Choroid plexus epithelial cell (primary cell): ENCODE measurements at places on chromosomes 3 and 15.

GRCh38 chr3:14256561-14257342, 78.1 kb downstream of the LSM3 start:
- no peak for DNase-seq

DNA sequence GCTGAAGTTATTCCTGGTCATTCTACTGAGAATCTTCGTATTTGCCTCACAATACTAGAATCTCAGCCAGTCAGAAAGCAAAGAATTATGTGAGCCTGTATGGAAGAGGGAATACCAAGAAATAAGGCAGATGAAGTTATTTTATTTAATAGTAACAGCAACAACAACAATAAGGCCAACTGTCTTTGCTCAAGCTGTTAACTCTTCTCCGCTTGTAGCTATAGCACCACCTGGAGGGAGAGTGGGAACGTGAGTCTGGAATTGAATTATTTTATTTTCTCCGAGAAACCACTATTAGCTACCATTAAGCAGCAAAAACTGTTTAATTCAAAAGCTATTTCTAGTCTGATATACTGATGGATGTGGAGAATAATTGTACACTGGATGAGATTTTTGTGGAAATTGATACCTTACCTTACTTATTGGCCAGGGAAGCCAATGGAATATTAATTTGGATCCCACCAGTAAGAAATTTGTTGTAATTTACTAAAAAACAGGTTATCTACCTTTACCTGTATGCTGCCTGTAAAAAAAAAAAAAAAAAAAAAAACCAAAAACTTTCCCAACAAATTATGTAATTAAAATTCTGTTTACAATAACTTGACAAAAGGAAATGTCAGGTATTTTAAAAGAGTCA, 50.1 kb downstream of the CALML4 start:
- peak; percentile 86 for DNase-seq

GRCh38 chr3:30699927-30700326, 93.5 kb downstream of the TGFBR2 start:
- no peak for DNase-seq

- no peak for DNase-seq
Observed at GRCh38 chr15:45481135-45481534, 41.4 kb downstream of the SLC30A4 start.

DNA sequence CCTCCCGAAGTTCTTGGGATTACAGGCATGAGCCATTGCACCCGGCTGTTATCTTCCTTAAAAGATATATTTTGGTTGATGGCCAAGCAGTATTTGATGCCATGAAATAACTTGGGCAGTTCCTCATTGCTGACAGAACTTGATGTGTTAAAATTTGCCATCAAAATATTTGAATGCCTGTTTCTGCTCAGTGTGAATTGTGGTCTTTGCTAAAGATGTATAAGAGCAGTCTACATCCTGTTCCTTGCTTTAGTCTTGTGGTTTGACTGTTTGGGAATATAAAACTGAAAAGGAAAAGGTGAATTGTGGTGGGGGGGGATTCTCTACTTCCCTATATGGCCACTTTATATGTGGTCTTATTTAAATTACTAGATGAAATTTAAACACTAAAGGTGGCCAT, 14.0 kb downstream of the TRIM71 start:
- no peak for DNase-seq

DNA sequence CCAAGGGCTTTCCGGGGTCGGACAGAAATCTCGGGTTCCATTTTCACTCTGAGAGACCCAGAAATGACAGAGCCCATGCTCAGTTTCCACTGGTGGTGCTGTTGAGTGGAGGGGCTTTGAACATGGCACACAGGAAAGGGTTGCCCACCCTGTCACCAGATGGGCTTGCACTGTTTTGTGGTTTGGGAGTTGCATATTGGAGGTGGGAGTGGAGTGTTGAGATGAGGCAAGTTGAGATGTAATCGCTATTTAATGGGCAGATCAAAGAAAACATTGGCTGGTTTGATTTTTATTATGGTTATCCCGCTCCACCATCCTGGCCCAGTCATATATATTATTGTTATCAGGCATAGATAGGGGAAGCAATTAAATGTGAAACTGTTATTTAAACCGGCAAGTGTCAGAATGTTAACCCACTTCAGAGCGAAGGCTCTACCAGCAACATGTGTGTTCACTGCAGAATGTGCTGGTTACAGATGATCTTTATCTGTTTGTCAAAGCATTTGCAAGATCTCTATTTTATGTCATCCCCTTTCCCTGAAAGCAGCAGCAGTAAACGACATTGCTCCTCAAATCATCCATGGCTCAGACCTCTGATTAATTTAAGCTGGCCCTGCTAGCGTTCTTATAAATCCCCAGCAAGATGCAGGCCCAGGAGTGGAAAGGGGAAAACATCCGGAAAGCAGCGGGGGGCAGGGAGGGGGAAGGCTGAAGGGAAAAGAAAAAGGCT, 58.3 kb upstream of the TSEN2 start:
- DNase-seq: no peak

- peak; percentile 79 for DNase-seq
Observed at GRCh38 chr15:77187751-77188464, 117.0 kb upstream of the TSPAN3 start.

- DNase-seq: peak; percentile 38
Observed at GRCh38 chr15:32718821-32719716, 1.3 kb downstream of the GREM1 start.

- peak; percentile 72 for DNase-seq
Observed at GRCh38 chr3:34213478-34213877, 415.0 kb downstream of the PDCD6IP start.

DNA sequence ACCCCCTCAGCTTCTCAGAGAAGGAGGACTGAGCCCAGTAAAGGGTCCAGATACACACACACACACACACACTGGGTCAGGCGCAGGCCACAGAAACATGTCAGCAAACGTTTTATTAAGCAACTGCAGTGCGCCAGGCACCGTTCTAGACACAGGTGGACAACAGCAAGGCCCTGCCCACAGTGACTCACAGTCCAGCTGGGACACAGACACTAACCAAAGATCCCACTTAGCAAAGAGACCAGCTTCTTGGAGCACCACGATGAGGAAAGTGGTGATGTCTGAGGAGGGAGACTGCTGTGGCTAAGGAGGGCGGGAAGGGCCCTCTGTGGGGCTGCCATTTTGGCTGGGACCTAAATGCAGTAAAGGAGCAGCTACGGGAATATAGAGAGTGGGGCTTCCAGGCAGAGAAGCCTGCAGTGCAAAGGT, 2.8 kb upstream of the VILL start:
- peak; percentile 26 for DNase-seq

DNA sequence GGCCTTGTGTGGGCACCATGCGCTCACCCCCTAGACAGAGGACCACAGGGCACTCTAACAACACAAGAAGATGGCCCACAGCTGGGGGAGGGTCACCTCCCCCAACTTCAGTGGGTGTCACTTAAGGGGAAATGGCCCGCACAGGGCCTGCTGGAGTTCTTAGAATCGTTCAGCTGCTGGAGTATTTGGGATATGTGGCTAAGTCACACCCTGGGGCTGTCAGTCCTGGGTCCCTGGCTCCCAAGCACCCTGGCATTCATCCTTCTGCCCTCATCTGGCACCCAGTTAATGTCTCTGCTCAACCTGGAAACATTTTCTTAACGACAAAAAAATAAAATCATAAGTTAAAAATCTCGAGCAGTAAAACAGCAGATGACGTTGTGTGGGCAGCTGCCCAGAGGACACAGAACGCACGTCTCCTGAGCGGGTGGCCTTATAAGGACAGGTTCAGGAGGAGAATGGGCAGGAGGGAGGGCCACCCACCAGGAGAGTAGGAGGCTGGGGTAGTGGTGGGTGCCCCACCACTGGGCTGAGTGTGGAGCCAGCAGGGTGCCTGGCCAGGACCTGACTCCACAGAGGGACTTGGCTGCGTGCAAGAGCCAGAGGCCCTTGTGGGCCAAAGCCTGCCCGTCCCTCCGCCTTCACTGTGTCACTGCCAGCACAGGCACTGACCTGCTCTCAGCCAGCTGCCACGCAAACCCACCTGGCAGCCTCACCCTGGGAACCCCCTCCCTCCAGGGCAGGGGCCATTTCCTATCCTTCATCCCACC, 11.5 kb downstream of the KBTBD13 start:
- DNase-seq: no peak

DNA sequence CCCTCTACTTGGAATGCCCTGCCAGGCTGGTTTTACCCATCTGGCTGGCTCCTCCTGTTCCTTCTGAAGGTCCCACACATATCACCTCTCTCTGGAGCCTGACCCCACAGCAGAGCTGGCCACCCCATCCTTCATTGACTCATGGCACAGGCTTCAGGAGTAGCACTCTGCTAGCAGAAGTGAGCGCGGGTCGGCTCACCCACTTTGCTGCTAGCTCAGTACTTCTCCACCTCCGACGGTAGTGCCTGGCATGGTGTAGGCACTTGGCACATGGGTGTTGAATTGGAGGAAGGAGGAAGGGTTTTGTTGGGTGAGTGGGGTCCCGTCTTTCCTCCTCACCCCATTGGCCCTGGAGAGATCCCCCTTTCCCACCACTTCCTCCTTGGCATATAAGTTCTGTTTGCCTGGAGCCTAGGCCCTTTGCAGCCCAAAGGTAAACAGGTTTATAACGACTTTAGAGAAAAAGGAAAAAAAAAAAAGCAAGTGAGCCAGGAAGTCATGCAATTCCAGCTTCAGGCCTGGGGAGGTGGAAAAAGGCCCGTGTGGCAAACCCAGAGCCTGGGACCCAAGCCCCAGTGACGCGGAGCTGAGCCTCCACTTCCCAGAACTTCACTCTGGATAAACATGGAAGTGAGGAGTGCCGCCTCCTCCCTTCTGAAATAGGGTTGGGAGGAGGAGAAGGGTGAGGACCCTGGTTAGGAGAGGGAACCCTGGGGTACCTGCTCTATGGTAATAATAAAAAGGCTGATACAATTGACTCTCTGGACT, 35.4 kb downstream of the SMAD6 start:
- no peak for DNase-seq

GRCh38 chr15:33837294-33837693, 131.0 kb upstream of the CHRM5 start:
- no peak for DNase-seq

- DNase-seq: no peak
Observed at GRCh38 chr3:113743006-113743630, 2.9 kb downstream of the NAA50 start.

GRCh38 chr3:185722881-185723280, 102.0 kb downstream of the IGF2BP2 start:
- no peak for DNase-seq

GRCh38 chr3:174862101-174862500, 3.0 kb downstream of the NAALADL2 start:
- DNase-seq: peak; percentile 41

DNA sequence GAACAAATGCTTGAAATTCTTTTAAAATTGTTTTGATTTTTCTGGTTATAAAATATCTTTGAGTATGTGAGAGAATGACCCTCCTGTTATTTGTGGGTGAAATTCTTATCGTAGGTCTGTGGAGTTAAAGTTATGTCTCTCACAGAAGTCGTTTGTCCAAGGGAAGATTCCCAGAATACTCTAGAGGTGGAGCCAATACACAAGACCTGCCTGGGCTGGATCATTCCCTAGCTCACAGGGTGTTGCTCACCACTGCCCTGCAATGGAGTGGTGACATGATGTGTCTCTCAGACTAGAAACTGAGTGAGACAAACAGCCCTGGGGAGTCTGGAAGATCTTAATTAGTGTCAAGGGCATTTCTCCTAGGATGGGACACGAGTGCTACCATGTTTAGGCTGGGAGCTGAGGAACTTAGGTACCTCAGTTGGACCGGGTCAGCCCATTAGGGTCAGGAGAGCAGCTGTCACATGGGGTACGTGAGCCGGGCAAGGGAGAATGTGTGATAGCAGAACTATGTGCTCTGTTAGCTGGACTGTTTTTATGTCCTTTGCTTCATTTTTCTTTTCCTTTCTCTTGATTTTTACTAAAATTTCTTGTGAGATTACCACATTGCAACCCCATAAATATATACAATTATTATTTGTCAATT, 53.6 kb upstream of the MYO5C start:
- peak; percentile 61 for DNase-seq

- peak; percentile 76 for DNase-seq
Observed at GRCh38 chr3:64267721-64268604, 42.7 kb upstream of the PRICKLE2 start.

DNA sequence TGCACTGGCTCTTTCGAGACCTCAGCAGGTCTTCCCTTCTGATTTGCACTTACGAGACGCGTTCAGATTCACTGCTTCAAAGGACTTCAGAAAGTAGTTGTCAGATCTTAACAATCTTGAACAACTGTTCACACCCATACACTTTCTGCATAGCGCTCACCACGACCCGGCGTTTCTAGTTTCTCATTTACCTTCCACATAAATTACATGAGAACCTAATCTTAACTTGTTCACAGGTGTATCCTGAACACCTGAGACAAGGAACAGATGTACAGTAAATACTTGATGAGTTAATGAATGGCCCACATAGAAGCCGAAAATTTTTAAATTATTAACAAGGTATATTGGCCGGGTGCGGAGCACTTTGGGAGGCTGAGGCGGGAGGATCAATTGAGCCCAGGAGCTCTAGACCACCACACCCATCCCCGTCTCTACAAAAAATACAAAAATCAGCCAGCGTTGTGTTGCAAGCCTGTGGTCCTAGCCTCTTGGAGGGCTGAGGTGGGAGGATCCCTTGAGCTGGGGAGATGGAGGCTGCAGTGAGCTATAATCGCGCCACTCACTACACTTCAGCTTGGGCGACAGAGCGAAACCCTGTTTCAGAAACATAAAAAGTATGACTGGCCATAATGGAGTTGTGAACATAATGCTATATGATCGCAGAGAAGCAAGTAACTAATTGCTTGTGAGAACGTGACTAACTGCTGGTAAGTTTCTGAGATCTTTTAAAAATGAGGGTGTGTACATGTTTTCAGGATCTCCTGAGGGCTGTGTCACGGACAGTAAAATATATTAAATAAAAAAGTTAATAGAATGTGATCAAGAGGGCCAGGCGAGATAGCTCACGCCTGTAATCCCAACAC, 984 bp upstream of the SMARCC1 start:
- no peak for DNase-seq

DNA sequence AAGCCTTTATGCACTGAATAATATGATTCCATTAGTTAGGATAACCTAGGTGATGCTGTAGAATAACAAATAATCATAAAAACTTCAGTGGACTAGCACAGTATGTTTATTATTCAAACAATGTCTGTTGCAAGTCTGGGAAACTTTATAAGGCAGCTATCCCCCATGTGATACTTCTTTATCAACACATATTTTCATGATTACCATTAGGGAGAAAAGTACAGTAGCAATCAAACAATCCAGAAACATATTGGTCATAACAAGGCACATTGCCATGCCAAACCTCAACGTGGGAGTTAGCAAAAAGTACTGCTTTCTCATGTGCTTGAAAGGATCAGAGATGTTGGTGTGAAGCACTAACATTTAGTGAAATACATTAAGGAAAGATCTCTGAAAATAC, 35.5 kb downstream of the EOMES start:
- peak; percentile 91 for DNase-seq

- DNase-seq: no peak
Observed at GRCh38 chr3:132912416-132912753, 125.8 kb upstream of the TMEM108 start.

GRCh38 chr3:179528772-179529171, 34.0 kb upstream of the ACTL6A start:
- no peak for DNase-seq

- peak; percentile 98 for DNase-seq
Observed at GRCh38 chr3:73727117-73727821, 102.5 kb upstream of the PDZRN3 start.
